ENCODE measurements at places on chromosomes 6 and 20. TPM values are rescaled to one million over a fixed set of nuclear protein-coding genes. Genes with fewer than 3 reads are reported as not detected.

The AHCY gene
- 473 TPM for total RNA-seq

The PPP1R14C gene
- 0.37 TPM for total RNA-seq

The PRND gene
- total RNA-seq: not detected

The FOXQ1 gene
- total RNA-seq: 0.15 TPM

The SIGLEC1 gene
- total RNA-seq: not detected

GRCh38 chr6:39344821-39345280 lies 22.3 kb upstream of the KCNK16 start:
- H3K4me3 ChIP-seq: no peak overlapping the region
- H3K36me3 ChIP-seq: no peaks in the 10 kb centered on the region
- peak; percentile 63 for DNase-seq
- H3K4me1 ChIP-seq: no peaks in the 10 kb centered on the region
- H3K27me3 ChIP-seq: no peaks in the 10 kb centered on the region
- H3K27ac ChIP-seq: no peak overlapping the region

DNA sequence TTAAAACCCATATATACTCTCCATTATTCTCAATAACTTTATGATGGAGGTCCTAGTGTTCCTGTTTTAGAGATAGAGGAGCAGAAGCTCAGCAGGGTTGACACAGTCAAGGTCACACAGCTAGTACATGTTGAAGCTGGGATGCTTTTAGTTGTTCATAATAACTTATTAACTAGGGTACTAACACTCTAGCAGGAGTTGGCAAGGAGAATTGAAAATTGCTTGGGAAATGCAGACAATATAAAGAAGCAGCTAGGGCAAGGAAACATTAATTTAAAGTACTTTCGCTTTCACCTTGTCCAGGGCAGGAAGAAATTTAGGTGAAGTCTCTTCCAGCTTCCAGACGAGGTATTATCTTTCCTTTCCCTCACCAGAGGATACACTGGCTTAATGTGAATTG lies 133.7 kb downstream of the RCAN2 start:
- H3K27ac ChIP-seq: no peak overlapping the region
- no peak for DNase-seq
- no peak overlapping the region for H3K4me3 ChIP-seq
- H3K36me3 ChIP-seq: 0 out of 2 replicates have a peak, but pooled peaks cover 3% of the 10 kb centered on the region

- H3K36me3 ChIP-seq: peaks cover 11% of the 10 kb centered on the region
- H3K4me1 ChIP-seq: no peaks in the 10 kb centered on the region
- no peak overlapping the region for H3K27ac ChIP-seq
- H3K27me3 ChIP-seq: no peaks in the 10 kb centered on the region
- no peak for DNase-seq
These were observed 38.8 kb upstream of the SLA2 start for GRCh38 chr20:36684747-36685146.

DNA sequence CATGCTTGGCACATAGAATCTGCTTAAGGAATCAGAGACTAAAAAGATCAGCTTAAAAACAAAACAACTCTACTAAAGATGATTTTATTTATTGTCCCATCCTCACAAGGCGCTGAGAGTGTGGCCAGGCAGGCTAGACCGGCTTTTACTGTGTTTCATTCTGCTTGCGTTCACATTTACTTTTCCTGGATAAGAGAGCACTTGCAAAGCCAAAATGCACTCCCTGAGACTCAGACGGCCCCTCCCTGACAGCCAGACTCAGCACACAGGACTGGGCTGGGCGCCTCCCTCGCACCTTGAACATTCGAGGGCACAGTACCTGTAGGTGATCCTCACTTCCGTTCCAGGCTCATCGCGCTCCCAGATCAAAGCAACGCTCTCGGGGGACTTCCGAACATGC lies 10.2 kb downstream of the ACSS1 start:
- no peak overlapping the region for H3K27ac ChIP-seq
- no peaks in the 10 kb centered on the region for H3K27me3 ChIP-seq
- DNase-seq: no peak
- H3K4me3 ChIP-seq: no peak overlapping the region
- H3K4me1 ChIP-seq: no peaks in the 10 kb centered on the region

DNA sequence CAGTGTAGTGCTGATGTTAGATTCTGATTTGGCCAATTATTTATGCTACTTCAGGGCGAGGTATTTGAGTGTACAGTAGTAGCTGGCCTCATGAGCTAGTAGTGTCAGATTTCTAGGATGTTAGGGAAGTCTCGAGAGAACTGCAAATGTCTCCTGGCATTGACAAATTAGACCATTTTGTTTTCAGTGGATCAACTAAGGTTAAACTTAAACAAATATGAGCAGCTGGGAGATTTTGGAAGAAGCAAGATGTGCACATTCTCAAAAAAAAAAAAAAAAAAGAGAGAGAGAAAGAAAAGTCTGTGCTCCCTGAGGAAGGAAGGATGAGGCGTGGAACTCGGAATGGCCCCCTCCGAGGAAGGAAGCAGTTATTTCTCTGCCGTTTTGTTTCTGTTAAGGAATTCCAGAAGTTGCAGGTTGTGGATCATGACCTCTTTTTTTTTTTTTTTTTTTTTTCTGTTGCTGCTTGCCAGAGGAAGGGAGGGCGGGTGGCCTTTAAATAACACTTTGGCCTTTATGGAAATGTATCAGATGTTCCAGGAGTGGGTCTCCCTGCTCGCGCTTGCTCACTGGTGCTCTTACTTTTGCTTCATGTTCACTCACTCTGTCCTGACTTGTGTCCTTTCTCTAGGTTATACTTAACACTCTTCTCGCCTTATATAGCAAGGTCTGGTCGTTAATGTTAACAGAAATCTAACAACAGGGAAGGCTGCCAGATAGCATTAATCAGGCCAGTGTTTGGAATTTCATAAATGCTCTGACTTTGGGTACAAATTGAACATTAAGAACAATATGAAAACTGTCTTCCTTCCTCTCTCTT lies 124.4 kb downstream of the TCP11 start:
- H3K4me3 ChIP-seq: no peak overlapping the region
- no peak overlapping the region for H3K27ac ChIP-seq
- no peaks in the 10 kb centered on the region for H3K27me3 ChIP-seq
- H3K36me3 ChIP-seq: peaks cover 7% of the 10 kb centered on the region
- peaks cover 14% of the 10 kb centered on the region for H3K4me1 ChIP-seq
- no peak for DNase-seq

DNA sequence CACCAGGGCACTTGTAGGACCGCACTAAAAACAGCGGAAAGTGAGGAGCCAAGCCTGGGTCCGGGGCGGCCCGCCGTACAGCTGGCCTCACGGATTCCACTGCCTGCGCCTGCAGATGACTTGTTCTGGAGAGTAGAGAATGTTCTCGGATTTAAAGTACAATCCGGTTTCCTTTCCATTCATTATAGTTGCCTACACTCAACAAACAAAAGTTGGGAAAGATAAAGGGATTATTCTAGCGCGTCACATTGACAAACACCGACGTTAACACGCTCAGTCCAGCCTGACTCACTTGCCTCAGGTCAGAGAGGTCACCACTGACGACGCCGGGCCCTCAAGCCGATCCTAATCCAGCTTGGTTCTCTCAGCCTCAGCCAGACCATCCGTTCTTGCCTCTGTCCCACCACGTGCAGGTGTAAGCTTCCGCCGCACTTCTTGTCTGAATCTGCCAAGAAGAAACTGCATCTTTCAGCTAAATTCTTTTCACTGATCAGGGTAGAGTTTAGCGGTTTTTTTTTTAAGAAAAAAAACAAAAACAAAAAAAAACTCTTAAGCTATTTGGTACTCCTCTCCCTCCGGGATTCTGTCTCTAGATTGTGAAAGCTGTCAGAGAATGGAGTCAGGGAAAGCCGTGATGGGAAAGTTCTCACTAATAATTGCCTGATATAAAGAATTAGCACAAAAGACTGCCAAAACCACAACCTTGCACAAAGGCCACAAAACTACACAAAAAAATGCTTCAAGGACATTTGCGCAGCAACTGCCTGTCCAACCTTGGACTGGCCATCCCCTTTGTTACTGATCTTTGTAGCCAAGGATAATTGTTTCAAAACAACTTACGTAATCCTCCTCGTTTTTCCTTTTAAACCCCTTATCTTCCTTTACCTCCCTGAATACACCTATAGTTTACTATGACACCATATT lies 1.1 kb upstream of the PHF10 start:
- H3K4me1 ChIP-seq: no peaks in the 10 kb centered on the region
- no peaks in the 10 kb centered on the region for H3K27me3 ChIP-seq
- H3K27ac ChIP-seq: no peak overlapping the region
- H3K4me3 ChIP-seq: peak overlapping the region; percentile 88
- H3K36me3 ChIP-seq: no peaks in the 10 kb centered on the region
- DNase-seq: peak; percentile 66

GRCh38 chr6:125791151-125791819 lies 525 bp downstream of the NCOA7 start:
- no peak overlapping the region for H3K27ac ChIP-seq
- no peaks in the 10 kb centered on the region for H3K4me1 ChIP-seq
- peak overlapping the region; percentile 77 for H3K4me3 ChIP-seq
- H3K36me3 ChIP-seq: no peaks in the 10 kb centered on the region

DNA sequence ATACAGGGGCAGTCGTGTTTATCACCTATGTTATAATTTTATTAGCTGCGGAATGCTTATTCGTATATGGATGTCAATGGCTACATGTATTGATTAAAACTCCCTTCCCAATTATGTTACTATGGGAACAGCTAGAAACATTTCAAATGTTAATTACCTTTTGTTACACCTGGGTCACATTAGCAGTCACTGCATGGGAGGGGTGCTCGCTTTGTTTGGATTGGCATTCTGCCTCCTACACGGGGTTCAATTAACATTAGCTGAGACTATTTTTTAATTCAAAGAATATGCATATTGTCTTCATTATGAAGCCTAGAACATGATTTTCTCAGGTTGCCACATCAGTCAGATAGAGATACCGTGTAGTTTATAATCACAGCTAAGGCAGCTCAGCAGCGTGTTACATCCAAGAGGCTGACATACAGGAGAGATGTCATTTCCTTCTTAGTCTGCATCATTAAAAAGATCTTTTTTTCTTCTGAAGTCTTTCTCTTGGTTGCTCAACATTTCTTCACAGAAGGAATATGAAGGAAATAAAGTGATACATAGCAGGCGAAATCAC lies 76.2 kb upstream of the RPS6KA2 start:
- no peaks in the 10 kb centered on the region for H3K27me3 ChIP-seq
- peaks cover 4% of the 10 kb centered on the region for H3K36me3 ChIP-seq
- H3K4me3 ChIP-seq: no peak overlapping the region
- no peak for DNase-seq

DNA sequence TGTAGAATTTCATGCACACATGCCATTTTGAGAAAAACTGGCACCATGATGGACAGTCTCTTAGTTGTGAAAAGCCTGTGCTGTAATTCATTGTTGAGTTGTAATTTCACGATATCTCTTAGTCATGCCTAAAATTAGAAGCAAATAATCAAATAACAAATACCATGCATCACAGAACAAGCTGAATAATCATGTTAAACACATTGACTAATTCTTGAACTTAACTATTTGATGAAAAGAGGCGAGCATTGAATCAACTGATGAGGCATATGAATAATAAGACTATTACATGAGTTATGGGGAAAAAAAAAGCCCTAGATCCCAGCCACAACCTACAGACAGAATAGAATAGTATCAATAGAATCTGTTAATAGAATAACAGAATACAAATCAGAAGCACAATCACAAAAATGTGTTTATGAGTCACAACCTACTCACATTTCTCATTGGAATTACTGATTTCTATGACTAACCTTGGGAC lies 14.2 kb upstream of the RNF217 start:
- H3K27me3 ChIP-seq: no peaks in the 10 kb centered on the region
- H3K36me3 ChIP-seq: no peaks in the 10 kb centered on the region

DNA sequence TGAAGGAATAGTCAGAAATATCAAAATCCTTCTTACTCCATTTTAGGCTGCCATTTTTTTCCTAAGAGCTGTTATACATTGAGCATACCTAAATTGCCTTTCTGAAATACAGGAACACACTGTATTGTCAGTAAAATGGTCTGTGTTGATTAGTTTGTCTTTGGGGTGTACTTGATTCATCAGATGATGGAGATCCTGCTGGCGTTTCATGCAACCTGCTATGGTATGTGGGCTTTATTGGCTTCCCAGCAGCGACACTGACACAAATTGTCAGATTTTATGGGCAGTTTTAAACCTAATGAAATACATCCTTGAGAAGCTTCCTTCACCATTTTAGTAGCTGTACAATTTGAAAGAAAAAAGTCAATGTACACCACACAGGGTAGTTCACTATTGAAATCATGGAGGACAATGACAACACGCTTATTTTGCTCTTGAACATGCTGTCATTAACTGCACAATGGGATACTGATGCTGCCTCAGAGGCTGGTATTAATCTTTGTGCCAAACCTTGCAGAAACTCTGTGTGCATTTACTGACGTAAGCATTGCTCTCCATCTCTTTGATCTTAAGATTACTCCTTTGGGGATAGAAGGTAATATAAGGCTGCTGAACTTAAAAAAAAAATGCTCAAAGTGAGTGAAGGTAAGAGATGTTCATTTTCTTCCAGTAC lies 124.9 kb downstream of the LAMA2 start:
- H3K27ac ChIP-seq: no peak overlapping the region
- H3K4me3 ChIP-seq: no peak overlapping the region
- DNase-seq: no peak
- no peaks in the 10 kb centered on the region for H3K4me1 ChIP-seq

- no peaks in the 10 kb centered on the region for H3K27me3 ChIP-seq
- no peak overlapping the region for H3K27ac ChIP-seq
- no peak for DNase-seq
- H3K4me1 ChIP-seq: peaks cover 9% of the 10 kb centered on the region
- no peaks in the 10 kb centered on the region for H3K36me3 ChIP-seq
These were observed 92.5 kb downstream of the SPTLC3 start for GRCh38 chr20:13101276-13101675.

- H3K27me3 ChIP-seq: no peaks in the 10 kb centered on the region
- H3K4me3 ChIP-seq: no peak overlapping the region
- H3K27ac ChIP-seq: no peak overlapping the region
These were observed 204.0 kb downstream of the TSHZ2 start for GRCh38 chr20:53176134-53176533.

GRCh38 chr20:42484335-42484734 lies 705.4 kb downstream of the PTPRT start:
- H3K36me3 ChIP-seq: no peaks in the 10 kb centered on the region
- no peak overlapping the region for H3K27ac ChIP-seq
- H3K27me3 ChIP-seq: no peaks in the 10 kb centered on the region
- H3K4me3 ChIP-seq: no peak overlapping the region

Measured in H9 (cell line).